ENCODE measurements at places on chromosomes 12 and 14.

DNA sequence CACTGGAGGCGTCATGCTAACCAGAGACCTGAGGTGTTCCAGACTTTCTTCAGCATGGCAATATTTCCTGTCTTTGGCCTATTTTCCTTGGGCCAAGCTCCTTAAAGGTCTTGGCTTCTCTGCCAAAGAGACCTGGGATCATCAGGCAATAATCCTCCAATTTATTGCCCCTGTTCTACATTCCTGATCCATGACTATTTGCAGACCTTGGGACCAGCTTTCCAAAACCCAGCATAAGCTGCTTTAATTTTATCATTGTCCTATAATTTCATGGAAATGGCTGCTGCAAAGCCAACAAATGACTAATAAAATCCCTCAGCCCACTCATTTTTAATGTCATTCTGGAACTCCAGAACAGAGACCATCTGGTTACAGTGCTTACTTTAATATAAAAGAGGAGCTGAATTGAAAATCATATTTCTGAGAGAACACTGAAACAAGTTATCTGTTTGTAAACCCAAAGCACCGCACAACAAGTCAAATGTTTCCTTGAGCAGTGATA is 166.9 kb upstream of the BTG1 start:
- DNase-seq, result no peak

- DNase-seq, result no peak
These were observed 12.8 kb downstream of the SLC38A2 start for GRCh38 chr12:46359667-46360280.

- DNase-seq, result no peak
These were observed 455.0 kb upstream of the TMPO start for GRCh38 chr12:98060411-98060810.

DNA sequence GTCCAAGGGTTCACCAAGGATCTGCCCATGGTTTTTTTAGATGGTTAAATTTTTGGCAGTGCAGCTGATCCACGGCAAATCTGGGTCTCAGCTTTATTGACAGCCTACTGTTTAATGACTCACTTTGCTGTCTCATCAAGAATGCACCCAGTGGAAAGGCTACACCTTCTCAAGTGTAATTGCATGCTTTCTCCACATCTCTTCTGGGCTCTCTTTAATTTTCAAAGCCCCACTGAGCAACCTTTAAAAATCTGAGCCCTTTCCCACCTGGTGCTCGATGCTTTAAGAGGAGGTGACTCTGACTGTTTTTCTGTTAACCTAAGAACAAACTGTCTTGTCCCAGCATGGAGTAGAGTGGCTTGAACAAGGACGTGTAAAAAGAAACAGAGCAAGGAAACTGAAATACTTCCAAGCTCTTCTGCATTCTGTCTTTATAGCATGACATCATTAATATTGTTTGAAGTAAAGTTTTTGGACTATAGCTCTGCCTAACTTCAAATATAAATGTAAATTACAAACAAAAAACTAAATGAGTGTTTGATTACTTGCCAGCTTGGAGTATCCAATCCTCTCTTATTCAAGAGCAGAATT is 214.2 kb upstream of the KRR1 start:
- no peak for DNase-seq

- no peak for DNase-seq
These were observed 167.3 kb downstream of the PRKCH start for GRCh38 chr14:61488417-61489401.

- DNase-seq, result no peak
These were observed 1194.8 kb downstream of the BCL11B start for GRCh38 chr14:98077176-98077575.

- DNase-seq, result no peak
These were observed 16.7 kb downstream of the SLCO1C1 start for GRCh38 chr12:20711846-20712245.

DNA sequence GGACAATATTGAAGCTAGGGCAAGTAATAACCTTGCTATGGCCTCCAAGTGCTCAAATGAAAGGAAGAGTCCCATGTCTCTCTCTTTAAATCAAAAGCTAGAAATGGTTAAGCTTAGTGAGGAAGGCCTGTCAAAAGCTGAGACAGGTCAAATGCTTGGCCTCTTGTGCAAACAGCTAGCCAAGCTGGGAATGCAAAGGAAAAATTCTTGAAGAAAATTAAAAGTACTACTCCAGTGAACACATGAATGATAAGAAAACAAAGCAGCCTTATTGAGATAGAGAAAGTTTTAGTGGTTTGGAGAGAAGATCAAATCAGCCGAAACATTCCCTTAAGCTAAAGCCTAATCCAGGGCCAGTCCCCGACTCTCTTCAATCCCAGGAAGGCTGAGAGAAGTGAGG is 84.1 kb upstream of the PLEKHA5 start:
- DNase-seq, result no peak

- no peak for DNase-seq
These were observed 87.3 kb downstream of the DYRK2 start for GRCh38 chr12:67735868-67736267.

- DNase-seq, result no peak
These were observed 3.2 kb upstream of the SYNDIG1L start for GRCh38 chr14:74429221-74429691.

DNA sequence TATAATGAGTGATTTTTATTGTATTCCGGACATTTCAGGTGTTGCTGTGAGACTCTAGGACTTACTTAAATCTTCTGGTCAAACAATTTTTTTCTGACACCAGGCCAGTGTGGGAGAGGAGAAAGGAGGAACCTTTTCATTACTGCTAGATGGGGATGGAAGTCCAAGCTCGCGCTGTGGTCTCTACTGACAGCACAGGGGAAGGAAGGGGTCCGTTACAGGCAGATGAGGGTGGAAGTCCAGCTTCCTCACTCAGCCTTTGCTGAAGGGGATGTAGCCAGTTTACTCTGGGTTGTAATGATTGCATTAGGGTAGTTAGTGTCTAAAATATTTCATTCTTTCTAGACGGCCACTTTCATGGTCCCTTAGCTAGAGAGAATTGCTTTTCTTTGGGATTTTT is 26.3 kb upstream of the ST8SIA1 start:
- DNase-seq, result no peak

- no peak for DNase-seq
These were observed 938 bp upstream of the CCNB1IP1 start for GRCh38 chr14:20334017-20334416.

DNA sequence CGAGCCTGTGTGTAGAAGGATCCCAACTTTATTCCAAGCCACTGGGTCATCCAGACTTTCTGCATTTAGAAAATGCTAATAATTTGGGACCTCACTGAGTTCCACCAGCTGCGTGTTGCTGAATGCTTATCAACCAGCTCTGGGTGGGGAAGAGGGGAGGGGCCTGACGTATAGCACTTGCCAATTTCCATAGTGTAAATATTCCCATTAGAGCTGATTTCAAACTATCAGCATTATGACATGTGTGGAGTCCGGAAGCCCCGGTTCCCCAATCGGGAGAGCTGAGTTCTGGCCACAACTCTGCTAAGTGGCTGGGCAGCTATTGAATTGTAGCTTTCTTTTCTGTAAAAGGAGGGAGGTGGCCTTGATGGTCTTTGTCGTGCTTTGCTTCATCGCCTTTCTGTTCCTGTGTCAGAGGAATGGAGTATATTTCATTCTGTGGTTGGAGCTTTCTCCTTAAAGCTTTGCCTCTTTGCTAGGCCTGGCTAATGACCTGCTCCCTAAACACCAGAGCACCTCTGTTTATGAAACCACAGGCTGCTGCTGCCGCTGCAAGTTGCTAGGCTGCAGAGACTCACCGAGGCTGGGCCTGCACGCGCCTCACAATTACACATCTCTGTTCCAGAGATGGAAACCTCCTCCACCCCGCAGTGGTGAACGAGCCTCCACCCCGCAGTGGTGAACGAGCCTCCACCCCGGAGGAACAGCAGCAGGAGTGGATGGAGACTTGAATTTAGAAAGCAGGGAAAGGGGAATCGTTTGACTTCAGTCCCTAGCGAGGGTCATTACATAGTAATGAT is 7.7 kb upstream of the BCL7A start:
- no peak for DNase-seq
